ENCODE measurements at places on chromosomes 2 and 18.

GRCh38 chr2:239328351-239329191 is 72.2 kb downstream of the HDAC4 start:
- DNase-seq: no peak

- peak; percentile 62 for DNase-seq
Measured at GRCh38 chr2:236592821-236593220, 23.2 kb downstream of the ACKR3 start.

- no peak for DNase-seq
Measured at GRCh38 chr2:203030991-203031390, 16.3 kb downstream of the NBEAL1 start.

GRCh38 chr2:202376460-202377206 is 506 bp downstream of the BMPR2 start:
- DNase-seq: peak; percentile 85

- no peak for DNase-seq
Measured at GRCh38 chr2:37322368-37322767, 2.3 kb downstream of the PRKD3 start.

DNA sequence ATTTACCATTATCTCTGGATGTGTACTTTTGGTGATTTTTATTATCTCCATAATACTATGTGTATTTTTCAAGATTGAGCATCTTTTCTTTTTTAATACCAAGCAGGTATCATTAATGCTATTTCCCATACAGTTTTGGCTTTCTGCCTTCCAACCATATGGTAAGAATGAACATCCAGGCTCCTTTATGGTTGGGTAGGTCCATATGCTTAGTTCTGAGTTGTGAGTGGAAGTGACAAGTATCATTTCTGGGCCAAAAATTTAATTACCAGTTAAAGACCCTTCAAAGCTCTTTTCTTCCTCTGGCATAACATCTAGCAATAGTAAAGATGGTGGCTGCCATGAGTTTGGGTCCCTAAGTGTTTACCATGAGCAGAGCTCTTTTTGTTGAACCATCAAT is 4.3 kb upstream of the RBM43 start:
- no peak for DNase-seq
